ENCODE measurements at places on chromosomes 1 and 21. TPM values are rescaled to one million over a fixed set of nuclear protein-coding genes. Genes with fewer than 3 reads are reported as not detected.

DNA sequence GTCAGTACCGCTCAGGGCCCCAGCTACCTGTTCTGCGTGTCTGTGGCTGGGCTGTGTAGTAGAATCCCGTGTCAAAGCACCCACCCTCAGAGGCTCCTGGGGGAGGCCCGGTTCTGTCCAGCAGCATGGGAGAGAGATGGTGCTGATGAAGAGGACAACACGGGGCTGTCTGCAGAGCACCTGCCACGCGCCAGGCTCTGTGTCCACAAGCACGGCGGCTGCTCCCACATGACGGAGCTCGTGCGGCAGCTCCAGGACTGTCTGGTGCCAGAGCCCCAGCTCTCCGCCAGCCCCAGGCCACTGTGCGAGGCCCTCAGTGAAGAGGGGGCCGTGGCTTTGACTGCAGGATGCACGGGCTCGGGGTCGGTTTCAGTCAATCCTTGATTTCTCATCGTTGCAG lies 42.0 kb upstream of the TSPEAR start:
- DNase-seq, result no peak

- DNase-seq, result peak; percentile 65
Observed at GRCh38 chr1:95021119-95021518, 51.6 kb downstream of the ALG14 start.

HTR6 gene
- polyA plus RNA-seq, result not detected

DEPDC1 gene
- polyA plus RNA-seq, result 12.3 TPM

LMX1A gene
- not detected for polyA plus RNA-seq

CELF3 gene
- polyA plus RNA-seq, result not detected

ESPN gene
- 0.27 TPM for polyA plus RNA-seq

Data from mammary epithelial cell (primary cell).